ENCODE measurements at places on chromosomes 2 and 18.

- DNase-seq = no peak
These were observed 1.1 kb upstream of the DNPEP start for GRCh38 chr2:219388907-219389156.

- no peak for DNase-seq
These were observed 189.3 kb downstream of the ANKRD44 start for GRCh38 chr2:197121255-197121654.

DNA sequence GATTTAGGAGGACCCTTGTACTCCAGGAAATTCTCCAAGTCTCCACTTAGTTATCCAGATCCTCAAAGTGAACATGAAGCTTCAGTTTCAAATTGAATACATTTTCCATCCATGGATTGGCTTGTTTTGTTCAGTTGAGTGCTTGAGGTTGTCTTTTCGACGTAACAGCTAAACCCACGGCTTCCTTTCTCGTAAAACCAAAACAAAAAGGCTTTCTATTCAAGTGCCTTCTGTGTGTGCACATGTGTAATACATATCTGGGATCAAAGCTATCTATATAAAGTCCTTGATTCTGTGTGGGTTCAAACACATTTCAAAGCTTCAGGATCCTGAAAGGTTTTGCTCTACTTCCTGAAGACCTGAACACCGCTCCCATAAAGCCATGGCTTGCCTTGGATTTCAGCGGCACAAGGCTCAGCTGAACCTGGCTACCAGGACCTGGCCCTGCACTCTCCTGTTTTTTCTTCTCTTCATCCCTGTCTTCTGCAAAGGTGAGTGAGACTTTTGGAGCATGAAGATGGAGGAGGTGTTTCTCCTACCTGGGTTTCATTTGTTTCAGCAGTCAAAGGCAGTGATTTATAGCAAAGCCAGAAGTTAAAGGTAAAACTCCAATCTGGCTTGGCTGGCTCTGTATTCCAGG is at the start of gene CTLA4:
Gene CTLA4, plus strand, starts transcription at position 211 of the 640 bp plus-strand sequence. Its CDS starts 172 bp downstream, at position 383.
- DNase-seq = no peak

GRCh38 chr2:178761759-178762371 is 45.4 kb downstream of the TTN start:
- DNase-seq = no peak

GRCh38 chr2:24342110-24342910 is 18.0 kb downstream of the ITSN2 start:
- peak; percentile 90 for DNase-seq

DNA sequence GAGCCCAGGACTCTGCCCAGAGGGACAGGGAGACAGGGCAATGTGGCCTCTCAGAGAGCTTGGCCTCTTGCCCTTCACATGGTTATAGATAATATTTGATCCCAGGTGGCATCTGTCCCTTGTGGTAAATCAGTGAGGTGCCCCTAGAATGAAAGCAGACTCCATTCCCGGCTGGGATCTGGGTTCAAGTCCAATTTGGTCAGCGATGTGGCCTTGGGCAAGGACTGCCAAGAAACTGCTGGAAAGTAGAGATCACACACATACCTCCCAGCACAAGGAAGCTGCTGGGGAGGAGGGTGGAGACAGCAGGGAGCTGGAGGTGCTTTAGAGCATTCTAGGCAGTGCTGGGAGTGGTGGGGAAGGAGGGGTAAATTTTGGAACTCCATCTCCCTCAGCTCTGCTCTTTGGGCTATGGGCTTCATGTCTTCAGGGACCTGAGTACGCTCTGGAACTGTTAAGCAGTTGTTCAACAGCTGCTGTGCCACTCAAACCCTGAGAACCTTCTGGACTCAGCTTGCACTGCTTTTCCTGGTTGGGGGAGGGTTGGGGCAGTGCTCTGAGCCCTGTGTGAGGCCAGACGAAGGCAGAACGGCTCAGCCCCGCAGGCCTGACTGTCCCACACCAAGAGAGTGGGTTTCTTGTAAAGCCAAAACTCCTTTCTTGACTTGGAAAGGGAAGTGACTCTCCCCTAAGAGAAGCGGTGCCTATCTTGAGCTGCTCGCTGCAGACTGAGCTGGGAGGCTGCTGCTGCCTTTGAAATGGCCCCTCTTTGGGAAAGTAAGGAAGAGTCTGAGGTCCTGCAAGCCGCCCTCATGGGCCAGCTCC is 23.0 kb downstream of the INPP5D start:
- DNase-seq = no peak

- no peak for DNase-seq
These were observed 34.4 kb upstream of the PARD3B start for GRCh38 chr2:204510709-204511420.

- DNase-seq = no peak
These were observed 36.3 kb downstream of the OSGEPL1 start for GRCh38 chr2:189726271-189726670.

- DNase-seq = no peak
These were observed 8.7 kb upstream of the WIPF1 start for GRCh38 chr2:174606336-174606735.

DNA sequence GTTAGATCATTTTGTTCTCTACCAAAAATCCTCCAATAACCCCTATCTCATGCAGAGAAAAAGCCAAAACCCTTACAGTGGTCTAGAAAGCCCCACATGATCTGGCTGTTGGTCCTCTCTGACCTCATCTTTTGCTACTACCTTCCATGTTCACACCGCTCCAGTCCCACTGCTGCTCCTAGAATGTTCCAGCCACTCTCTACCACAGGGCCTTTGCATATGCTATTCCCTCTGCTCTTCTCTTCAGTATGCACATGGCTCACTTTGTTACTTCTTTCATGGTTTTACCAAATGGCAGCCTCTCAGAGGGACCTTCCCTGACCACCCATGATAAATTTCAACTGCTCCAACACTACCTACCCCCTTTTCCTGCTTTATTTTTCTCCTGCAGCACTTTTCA is 193.5 kb upstream of the CCDC150 start:
- no peak for DNase-seq

DNA sequence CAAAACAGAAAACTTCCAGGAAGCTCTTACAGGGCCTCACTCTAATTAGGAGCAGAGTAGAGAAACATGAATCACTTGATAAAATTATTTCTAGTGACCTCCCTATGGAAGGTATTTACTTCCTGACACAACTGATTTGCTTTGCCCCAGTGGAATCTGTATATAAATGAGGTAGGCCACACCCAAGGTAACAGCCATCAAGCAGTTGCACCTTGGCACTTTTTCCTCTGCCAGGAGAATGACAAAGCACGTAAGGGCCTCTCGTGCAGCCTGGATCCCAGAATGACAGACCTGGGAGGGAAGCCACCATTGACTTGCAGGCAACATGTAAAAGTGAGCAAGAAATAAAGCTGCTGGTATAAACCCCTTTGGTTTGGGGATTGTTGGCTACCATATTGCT is 620.0 kb upstream of the SLC39A10 start:
- DNase-seq = no peak

GRCh38 chr2:28594332-28595108 is 98.7 kb downstream of the PLB1 start:
- peak; percentile 89 for DNase-seq

DNA sequence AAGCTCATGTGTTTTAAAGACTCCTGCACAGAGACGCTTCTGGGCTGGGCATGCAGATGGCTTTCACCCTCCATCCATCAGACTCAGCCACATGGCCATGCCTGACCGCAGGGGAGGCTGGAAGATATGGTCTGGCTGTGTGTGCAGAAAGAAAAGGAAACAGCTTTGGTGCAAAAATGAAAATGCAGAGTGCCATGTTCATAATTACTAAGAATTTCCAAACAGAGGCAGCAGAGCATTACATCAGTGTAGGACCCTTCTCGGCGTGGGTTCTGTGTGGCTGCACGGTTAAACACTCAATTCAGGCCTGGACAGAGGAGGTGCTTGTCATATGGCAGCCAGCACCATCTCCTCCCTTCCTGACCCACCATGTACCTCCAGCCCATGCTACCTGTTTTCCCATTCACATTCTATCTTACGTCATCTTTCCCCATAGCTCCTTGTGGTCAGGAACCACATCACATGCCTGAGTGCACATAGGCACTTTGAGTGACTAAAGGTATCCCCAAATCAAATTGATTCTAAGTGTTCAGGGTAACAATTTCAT is 200.3 kb upstream of the ID2 start:
- no peak for DNase-seq

DNA sequence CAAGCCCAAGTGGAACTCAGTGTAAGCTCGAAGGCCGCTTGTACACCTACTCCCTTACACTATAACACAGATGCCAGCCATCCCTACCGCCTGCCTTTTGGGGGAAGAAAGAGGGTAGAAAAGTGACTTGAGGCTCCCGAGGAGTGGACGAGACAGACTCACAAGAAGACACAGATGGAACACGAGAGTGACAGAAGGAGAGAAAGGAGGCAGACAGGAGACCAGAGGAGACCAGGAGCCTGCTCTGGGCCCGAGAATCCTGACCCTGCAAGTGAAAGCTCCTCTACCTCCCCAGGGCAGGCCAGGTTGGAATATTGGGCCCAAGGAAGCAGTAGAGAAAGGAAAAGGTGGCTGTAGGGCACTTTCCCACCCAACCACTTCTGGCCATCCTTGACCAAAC is 23.4 kb upstream of the TNS1 start:
- no peak for DNase-seq

DNA sequence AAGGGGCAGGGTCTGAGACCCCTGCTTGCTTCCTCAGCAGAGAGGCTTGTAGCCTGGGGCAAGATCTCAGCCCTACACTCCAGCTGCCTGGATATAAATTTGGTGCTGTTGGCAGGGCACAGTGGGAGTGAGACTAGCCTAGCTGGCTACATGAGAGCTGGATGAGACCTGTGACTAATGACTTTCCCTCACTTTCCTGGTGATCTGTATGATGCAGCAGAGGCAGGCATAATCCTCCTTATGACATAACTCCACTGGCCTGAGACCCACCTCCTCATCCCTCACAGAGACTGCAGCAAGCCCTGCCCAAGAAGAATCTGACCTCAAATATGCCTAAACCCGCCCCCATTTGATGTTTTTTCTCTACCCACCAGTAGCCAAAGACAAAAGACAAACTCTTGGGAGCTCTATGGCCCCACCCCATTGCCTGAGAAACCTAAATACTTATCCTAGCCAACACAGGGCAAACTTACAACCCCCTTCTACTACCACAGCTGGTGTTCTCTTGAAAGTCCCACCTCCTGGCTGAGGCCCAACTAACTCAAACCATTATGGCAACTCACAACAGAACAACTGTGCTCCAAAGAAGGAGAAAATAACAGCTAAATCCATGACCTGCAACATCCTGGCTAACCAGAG is 102.7 kb downstream of the NR4A2 start:
- DNase-seq = no peak

DNA sequence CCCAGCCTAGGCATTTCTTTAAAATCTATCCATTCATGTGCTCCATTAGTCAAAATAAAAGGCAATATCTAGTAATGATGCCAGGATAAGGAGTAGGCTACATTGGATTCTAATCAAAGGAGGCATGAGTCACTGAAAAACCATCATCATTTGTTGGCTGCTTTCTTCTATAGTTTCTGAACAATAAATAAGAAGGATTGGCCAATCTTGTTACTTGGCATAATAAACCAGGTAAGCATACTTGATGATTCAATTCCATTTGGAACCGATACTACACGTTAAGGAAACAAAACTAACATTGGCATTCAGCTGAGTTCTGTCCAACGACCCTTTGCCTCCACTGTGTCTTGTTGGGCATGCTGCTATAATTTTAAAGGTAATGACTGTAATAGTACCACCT is 27.2 kb downstream of the ATP8B1 start:
- no peak for DNase-seq

DNA sequence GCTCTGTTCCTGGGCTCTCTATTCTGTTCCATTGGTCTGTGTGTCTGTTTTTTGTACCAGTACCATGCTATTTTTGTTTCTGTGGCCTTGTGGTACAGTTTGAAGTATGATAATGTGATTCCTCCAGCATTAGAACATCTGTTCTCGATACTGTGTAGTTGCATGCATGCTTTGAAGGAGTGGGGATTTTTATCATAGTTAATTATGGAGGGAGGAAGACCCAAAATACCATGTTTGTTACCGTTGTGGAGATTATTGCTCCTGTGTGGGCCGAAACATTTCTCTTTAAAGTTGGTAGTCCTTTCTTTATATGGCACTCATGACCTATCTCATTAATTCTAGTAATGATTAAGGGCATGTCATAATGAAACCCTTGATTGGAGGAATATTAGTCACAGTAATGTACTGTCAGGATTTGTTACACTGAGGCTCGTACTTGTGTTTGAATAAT is 87.6 kb downstream of the TTC27 start:
- no peak for DNase-seq

GRCh38 chr2:44277541-44277940 is 2.3 kb downstream of the SLC3A1 start:
- DNase-seq = no peak

GRCh38 chr2:176074919-176075425 is 8.8 kb downstream of the EVX2 start:
- DNase-seq = no peak

DNA sequence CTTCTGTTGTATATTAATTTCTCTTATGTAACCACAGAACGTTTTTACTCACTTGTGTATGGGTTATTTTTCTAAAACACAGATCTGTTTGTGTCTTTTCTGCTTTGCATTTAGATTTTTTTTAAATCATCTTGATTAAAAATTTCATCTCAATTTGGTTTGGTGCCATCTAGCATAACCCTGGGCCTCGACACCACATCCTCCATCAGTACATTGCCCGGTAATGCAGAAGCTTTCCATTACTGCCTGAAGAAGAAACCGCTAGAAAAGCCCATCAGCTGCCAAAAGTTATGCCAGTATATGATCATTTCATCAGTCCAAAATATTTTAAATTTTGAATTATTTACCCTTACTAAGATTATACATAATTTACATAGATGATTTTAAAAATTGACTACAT is 26.2 kb downstream of the MAPRE2 start:
- DNase-seq = no peak

DNA sequence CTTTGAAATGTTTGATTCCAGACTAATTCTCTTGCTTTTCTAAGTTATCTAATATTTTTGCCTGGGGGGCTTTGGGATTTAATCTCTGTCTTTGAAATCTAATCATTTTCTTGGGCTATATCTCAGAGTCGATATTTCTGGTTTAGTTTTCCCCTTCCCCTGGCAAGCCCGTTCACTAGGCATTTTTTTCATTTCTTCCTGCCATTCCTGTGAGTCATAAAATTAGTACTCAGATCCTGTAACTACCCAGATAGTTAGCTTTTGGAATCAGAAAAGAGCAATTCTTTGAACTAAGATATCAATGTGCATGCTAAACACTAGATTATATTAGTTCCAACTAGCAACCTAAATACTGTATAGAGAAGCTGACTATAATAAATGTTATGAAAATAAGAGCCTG is 29.4 kb upstream of the RNF149 start:
- no peak for DNase-seq

DNA sequence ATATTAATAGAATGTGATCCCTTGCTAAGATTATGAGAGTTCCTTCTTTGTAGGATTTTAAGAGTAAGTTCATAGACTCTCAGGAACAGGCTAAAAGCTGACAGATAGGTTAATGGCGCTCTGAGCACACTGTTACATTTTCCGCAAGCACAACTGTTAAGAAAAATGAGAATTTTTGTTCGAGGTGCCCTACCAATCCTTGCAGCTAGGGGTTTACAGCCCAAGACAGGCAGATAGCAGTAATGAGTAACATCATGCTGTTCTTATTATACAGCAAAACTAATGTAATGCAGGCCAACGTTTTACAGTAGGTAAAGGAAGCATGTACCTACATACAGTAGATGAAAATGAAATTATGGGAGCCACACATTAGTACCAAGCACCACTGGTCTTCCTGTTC is 11.2 kb upstream of the BOD1L2 start:
- no peak for DNase-seq

Data from NCI-H526 (cell line).